Progenitor cell of endocrine pancreas (in vitro differentiated cells): ENCODE measurements at places on chromosomes 7 and 10. TPM values are rescaled to one million over a fixed set of nuclear protein-coding genes. Genes with fewer than 3 reads are reported as not detected.

The ERVW-1 gene
- total RNA-seq: not detected in 2 replicates

The CHCHD2 gene
- total RNA-seq: 137 TPM in 2 replicates

DNA sequence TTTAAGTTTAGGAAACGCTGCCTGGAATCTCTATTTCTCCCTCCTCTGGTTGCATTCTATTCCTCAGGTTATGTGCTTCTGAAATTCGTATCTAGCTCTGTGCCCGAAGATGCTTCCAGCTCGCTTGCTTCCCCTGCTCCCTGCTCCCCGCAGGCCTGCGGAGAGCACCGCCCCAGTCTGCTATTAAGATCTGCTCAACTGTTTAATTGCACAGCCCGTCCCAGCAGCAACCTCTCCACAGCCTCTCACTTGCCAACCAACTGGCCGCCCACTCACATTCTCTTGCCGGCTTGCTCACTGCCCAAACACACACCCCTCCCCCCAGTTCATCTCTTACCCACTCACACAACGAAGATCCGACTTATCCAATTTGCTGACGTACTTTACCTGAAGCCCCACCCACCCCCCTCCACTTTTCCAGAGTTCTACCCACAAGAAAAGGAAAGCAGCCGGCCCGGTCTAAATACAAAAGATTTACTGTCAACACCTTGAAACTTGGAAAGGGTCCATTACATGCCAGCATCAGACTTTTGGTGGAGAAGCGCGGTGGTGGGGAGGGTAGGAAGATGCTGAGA lies 167.3 kb upstream of the KLF14 start:
- no peaks in the 10 kb centered on the region for H3K27me3 ChIP-seq
- H3K27ac ChIP-seq: no peak overlapping the region
- no peak for DNase-seq

GRCh38 chr10:103157246-103157645 lies 35.8 kb downstream of the NT5C2 start:
- H3K4me1 ChIP-seq: peaks cover 26% of the 10 kb centered on the region
- no peaks in the 10 kb centered on the region for H3K27me3 ChIP-seq
- peaks cover 32% of the 10 kb centered on the region for H3K36me3 ChIP-seq
- DNase-seq: no peak
- H3K27ac ChIP-seq: no peak overlapping the region

DNA sequence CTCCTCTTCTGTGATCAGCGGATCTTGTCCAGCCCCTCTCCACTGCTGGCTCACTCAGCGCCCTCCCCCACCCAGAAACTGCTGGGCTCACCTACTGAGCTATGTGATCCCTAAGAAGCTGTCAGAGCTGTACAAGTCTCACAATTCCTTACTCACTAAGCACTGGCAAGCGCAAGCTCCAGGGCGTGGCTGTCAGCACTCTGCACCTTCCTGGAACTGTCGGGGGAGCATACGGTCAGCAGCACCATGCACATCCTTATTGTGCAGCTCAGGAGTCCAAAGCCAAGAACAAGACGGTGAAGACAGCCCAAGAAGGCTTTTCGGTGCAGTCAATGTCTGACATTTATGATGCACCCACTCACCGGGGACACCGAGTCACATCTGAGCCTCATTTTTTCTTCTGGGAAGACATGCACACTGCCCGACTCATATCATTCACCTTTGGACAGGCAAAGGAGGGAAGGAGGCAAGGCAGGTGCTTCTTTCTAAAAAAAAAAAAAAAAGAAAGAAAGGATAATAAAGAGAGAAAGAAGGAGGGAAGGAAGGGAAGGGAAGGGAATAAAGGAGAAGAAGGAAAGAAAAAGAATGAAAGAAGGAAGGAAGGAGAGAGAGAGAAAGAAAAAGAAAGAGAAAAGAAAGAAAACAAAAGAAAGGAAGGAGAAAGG lies 56.3 kb downstream of the ASB13 start:
- H3K27ac ChIP-seq: peak overlapping the region; percentile 49
- no peaks in the 10 kb centered on the region for H3K36me3 ChIP-seq
- DNase-seq: no peak

DNA sequence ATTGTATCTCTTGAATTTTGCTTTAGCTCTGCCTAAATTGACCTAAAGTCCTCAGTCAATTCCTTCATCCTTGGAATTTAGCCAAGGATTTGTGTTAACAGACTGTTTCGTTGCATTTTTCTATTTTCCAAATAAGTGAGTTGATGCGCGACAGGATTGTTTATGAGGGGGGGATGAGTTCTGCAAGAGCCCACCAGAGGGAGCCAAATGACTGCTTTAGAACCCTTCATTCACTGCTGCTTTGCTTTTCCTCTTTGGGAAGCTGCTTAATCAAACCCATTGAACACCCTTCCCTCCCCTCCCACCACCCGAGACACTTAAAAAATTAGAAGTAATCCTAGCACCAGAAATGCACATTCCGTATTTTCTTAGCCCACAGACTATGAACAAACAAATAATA lies 33.7 kb upstream of the PTF1A start:
- H3K27ac ChIP-seq: peak overlapping the region; percentile 30
- H3K27me3 ChIP-seq: peaks cover 42% of the 10 kb centered on the region
- H3K4me1 ChIP-seq: peaks cover 7% of the 10 kb centered on the region

- H3K4me3 ChIP-seq: no peak overlapping the region
- DNase-seq: no peak
- H3K4me1 ChIP-seq: peaks cover 1% of the 10 kb centered on the region
- peak overlapping the region; percentile 88 for H3K27ac ChIP-seq
- H3K36me3 ChIP-seq: no peaks in the 10 kb centered on the region
- H3K27me3 ChIP-seq: peaks cover 15% of the 10 kb centered on the region
Observed at GRCh38 chr10:14185316-14186045, 145.2 kb downstream of the FRMD4A start.

GRCh38 chr7:124130-124949 lies 68.0 kb upstream of the FAM20C start:
- DNase-seq: no peak
- peaks cover 7% of the 10 kb centered on the region for H3K4me1 ChIP-seq
